ENCODE measurements at places on chromosomes 4 and X.
A peak's percentile ranks its signal among the peaks of the same experiment; 100 is the strongest.

DNA sequence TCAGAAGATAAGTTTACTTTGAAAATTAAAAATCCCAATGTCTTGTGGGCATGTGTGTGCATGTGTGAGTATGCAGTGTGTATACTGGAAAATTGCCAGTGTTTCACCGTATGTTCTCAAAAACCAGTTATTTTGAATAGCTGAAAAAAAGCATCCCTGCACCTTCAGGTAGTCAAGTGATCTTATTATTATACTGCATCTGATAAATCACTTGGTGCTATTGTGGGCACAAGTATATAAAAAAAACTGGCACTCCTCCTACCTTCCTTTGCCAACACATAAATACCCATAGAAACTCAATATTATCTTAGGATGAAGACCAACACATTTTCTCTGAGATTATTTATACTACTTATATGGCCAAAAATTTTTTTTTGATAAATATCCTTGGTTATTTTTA is 91.5 kb upstream of the MAP9 start:
- no peak for DNase-seq

DNA sequence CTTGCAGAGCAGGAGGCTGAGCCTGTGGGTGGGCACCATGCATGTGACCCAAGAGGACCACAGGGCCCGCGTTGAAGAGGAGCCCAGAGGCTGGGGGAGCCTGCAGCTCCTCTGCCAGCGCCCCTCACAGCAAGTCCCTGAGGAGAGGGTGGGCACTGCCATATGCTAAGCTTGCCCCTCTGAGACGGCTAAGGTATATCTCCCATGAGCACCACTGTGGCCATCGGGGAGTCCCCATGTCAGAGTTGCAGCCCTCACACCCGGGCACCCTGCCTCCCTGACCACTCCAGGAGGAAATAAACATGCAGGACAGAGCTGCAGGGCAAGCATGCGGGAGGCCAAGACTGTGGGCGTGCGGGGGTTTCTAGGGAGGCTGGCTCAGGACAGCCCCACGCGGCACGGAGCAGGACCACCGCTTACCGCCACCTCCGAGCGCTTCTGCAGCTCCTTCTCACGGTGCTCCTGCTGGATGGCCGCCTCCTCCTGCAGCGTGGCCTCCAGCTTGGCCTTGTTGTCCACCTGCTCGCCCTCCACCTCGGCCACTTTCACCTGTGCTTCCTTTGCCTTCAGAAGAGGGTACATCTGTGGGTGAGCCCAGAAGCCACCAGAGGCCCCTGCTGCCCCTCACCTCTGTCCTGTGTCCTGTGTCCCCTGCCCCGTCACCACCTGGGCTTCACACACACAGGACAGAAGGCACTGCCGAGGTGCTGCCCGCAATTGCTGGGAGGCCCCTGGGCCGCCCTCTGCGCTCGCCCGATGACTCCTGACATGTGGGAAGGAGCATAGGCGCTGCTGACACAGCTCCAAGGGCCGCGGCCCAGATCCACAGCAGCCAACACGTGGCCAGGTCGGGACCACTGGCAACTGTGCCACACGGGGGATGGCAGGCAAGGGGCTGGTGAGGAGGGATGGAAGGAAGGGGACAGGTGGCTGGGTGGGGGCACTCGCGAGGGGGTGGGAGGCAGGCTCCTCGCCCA is 29.8 kb downstream of the FGFR3 start:
- no peak for DNase-seq

DNA sequence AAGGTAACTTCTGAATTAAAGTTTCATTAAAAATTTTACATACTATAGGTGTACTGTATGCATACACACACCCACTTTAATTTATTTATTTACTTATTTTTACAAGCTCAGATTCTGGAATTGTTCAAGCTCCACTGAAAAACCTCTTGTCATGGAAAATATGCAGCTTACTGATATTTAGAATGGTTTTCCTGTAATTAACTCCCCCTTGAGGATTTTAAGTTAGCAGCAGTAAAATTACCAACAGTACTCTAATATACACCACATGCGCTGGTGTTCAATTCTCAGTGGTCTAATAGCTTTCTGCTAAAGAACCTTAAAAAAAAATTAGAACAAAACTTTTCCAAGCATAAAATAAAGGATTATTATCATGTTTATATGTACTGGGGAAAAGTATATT is 12.0 kb downstream of the MAB21L2 start:
- DNase-seq: peak; percentile 6

DNA sequence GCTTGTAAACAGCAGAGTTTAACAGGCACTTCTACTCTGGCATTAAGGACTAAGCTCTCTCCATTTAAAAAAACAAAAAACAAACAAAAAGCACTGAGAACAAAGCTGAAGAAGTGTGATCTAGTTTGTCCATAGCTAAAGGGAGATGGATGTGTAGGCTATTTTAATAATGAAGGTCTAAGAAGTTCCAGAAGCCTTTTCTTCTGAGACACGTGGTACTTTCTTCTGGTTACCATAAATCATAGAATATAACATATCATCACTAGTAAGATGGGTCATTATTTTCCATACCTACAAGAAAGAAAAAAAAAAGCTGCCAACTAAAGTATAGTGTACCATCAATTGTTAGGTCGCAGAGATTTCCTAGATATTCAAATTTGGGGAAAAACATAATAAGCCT is 722 bp upstream of the NBDY start:
- peak; percentile 24 for DNase-seq

- no peak for DNase-seq
Observed at GRCh38 chrX:47570794-47571193, 9.8 kb downstream of the ARAF start.

DNA sequence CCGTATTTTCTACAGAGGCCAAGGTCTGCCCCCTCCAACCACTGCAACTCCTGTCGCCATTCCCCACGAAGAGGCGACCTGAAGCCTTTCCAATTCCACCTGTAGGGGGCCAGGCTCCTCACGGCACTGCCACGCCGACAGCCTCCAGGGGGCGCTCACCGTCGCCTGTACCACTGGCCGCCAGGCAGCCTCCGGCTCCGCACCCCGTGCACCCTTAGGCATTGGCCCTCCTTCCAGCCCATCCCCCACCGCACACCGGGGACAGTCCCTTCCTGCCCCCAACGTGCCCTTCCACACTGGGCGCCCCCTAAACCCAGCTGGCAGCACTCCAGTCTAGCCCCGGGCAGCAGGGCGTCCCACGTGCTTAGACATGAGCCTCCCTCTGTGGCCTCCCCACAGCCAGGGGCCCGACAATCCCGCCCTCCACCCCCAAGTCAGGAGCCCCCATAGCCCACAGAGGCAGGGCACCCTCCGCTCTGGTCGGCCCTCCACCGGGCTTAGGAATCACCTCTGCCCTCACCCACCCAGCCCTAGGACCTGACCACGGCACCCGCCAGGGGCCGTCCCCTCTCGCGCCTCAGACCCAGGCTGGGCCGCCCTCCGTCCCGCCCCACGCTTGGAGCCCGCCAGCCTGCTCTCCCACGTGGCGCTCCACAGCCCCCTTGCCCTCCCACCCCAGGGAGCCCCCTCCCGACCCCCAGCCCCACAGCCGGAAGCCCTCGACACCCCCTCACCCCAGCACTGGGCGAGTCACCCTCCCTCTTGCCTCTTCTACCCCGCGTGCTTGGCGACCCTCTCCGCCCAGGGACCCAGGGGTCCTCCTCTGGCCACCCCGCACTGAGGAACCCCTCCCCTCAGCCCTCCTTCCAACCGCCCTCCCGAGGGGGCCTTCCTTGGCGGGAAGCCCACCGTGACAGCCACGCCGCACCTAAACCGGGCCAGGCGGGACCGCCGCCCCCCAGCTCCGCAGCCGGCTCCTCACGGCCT is 711 bp downstream of the PNMA6E start:
- DNase-seq: peak; percentile 12

GRCh38 chr4:156298230-156298629 is 344.6 kb upstream of the CTSO start:
- peak; percentile 86 for DNase-seq

GRCh38 chrX:124097116-124097515 is 135.6 kb downstream of the STAG2 start:
- no peak for DNase-seq

DNA sequence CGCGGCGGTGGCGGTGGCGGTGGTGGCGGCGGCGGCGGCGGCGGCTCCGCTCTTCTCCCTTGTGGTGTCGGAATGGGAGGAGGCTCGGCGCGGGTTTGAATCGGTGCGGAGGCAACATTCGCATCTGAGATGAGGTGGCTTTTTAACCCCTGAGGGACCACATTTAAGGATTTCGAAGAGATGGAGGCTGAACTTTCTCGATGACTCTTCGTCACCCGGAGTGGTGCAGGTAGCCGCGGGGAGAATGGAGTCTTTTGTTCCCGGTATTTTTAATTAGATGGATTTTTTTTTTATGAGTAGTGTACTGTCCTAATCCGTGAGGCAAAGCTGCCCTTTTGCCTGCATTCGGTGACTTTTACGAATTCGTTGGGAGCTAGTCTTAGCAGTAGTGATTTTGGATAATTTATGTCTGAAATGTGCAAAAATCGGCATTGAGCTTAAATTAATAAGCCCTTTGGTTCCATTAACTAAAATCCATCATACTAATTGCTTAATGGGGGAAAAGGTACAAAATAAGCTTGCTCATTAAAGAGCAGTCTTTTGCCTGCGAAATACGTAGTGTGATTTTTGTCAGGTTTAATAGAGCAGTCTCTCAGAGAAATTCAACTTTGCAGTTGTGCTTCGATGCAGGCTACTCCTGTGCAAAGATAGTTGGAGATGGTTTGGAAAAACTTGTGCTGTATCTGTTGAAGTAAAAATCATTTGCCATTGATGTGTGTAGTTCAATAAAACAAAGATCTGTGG is 206.2 kb downstream of the TENM3 start:
- DNase-seq: peak; percentile 55

DNA sequence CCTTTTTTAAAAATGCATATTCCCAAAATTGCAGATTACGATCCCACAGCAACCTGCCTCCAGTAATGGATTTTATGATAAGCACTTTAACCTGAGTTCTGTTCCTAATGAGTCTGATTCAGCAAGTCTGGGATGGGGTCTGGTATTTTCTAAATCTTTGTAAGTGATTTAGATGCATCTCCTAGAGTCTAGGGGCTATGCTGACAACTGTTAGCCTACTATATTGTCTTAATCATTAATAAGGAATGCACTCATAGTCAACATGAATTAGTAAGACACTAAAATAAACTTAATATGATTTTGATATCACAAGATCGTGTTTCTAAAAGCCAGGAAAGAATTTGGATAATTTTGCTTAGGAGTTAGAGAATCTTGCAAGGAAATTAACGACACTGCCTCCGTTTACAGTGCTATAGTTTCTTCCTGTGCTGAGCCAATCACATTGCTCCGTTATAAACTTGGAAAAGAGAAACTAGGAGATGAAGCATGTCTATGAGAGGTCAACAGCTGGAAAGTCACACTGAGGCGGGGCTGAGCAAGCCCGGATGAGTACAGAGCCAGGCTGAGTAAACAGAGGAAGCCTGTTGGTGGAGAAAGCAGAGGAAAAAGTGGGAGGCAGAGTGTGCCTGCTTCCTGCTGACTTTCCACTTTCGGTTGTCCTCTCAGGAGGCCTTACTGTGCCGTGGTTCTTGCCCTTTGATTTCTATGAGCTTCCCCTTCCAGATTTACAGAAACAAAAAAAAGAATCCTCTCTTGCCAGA is 5.4 kb downstream of the SCARB2 start:
- DNase-seq: peak; percentile 21

DNA sequence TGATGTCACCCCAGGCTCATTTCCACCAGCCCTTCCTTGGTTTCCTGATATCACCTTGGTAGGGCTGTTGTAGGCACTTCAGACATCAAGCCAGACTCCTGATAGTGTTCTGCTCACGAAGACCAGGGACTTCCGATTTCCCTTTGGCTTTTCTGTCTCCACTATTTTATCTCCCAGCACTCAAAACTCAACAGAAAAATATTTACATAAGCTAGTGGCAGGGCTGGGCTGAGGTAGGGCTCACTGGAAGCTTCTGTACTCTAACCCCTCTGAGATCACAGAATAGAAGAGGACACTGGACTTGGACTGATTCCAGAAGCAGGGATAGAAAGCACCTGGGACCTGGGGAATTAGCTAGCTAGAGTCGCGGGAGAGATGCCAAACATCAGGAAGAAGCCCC is 34.4 kb upstream of the EFNB1 start:
- DNase-seq: no peak

DNA sequence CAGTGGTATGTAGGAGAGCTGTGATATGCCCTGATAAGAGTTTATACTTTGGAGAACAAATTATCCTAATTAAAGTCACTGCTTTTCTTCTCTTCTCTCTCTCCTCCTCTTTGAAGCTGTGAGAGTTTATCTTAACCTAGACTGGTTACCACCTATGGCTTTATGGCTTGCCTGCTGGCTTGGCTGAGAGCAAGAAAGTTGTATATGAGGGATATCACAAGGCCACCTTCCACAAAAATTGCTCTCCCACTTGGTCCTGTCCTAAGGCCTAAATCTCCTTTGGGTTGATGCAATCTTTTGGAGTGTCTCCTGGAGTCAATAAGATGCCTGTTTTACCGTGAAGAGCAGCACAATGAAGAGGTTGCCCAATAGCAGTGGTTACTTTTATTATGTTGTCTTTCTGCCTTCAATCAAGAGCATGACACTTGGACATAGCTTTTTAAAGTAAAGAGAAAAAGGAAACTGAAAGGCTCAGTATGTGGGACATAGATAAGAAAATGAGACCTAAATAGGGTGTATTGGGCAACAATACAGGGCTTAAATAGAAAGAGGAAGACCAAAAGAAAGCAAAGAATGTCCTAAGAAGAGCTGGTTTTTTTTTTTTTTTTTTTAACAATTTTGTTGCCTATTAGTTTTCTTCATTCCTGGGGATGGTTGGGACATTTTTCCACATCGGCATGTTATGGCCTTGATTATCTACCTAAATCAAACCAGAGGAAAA is 9.2 kb downstream of the GUCY1A1 start:
- no peak for DNase-seq

- no peak for DNase-seq
Observed at GRCh38 chr4:102193145-102193544, 152.1 kb downstream of the SLC39A8 start.

DNA sequence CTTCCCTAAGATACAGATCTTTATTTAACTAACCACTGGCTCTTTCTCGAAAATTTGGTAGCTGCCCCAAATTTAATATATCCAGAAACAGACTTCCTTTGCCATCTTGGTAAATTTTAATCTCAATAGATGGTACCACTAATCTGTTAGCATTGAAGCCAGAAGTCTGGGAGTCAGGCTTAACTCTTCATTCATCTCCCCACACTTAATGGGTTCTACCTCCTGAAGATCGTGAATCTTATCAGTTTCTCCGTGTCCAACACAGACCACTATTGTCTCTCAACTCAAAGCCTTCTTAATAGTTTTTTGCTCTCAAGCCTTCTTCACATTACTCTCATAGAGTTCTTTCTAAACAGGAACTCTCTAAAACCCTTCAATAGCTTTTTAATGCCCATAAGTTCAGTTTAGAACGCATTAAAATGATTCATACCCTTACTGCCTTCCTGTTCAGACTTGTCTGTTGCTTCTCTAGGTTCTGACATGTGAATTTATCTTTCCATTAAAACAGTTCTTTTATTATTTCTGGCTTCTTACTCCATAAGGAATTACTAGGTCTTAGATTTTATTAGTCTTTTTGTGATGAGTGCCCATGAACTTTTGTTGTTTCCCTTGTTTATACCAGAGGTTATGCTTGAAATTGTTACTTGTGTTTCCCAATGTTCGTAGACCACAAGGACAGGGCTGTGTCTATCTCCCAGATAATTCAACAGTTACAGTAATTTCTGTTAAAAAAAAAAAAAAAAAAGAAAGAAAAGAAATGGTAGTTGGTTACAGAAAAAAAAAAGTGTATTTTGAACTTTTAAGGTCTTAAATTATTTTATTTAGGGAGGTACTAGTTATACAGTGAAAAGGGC is 54.7 kb downstream of the SMARCAD1 start:
- DNase-seq: no peak

GRCh38 chr4:175469514-175469913 is 342.6 kb downstream of the GPM6A start:
- peak; percentile 81 for DNase-seq
